ENCODE measurements at places on chromosomes 11 and 22.

- DNase-seq, result no peak
Observed at GRCh38 chr11:34595960-34596644, 24.8 kb upstream of the EHF start.

DNA sequence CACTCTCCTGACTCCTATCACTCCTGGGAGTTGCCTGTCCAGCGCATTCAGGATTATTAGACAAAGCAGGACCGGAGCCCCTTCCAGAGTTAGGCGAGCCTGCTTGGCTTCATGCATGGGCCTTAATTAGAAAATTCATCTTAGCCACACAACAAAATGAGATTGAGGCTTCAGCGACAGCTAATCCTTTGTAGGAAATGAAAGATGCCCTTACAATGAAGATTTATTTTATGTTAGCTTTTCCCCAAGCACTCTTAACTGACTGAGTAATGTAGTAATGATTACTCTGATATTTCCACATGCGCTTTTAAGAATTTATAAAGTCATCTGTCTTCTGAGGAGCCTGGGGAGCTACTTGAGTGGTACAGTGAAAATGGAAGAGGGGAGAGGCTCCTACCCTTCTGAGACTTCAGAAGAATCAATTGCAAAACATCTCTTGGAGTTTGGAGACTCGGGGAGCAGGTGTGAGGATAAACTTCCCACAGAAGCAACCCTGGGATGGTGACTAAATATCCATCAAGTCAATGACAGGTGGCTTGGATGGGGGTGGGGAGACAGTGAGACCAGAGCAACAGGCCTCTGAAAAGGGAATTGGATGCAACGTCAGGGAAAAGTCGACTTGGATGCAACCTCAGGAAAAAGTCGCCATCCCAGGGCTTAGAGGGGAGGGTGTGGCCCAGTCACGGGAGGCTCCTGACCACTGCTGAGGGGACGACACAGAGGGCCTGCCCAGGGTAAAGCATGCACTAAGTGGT lies 434.5 kb upstream of the B3GAT1 start:
- no peak for DNase-seq

DNA sequence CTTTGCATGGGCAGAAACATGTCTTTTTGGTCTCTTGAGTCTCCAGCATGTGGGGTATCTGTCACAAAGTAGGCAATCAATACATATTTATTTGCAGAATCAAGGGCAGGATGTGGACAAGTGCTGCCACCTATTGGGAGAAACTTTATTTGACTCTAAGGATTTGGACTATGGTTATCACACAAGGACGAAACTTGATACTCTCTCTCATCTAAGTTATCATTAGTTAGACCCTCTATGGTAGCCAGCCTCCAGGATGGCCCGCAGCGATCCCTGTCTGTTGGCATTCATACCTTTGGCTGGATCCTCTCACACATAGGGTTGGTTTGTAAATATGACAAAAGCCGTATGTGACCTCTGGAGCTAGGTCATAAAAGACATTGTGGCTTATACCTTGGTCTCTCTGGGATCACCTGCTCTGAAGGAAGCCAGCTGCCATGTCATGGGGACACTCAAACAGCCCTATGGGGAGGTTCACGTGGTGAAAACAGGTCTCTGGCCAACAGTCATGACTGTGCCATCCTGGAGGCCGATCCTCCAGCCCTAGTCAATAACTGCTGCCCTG lies 1.1 kb upstream of the FBXO7 start:
- DNase-seq, result peak; percentile 49

DNA sequence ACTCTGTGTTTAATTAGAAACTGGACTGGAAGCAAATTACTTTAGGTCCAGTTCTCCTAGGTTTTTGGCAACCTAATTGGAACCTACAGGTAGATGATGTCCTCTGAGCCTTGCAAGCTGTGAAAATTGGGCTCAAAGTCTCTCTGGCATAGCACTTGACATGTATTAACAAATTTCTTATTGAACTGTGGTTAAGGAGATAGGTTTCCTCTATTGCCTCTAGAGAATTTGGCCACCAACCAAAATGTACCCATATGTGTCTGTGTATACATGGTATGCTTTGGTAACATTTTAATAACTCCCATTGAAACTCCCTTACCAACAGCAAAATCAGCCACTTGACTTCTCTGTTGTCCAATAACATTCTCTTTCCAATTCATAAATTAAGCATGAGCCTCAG lies at the start of gene OR4D10:
Gene OR4D10, plus strand, starts transcription at position 301 of the 400 bp plus-strand sequence. CDS start 4,115 bp downstream, outside the sequence.
- DNase-seq, result no peak

- DNase-seq, result no peak
Observed at GRCh38 chr11:15313862-15314261, 199.1 kb downstream of the INSC start.

DNA sequence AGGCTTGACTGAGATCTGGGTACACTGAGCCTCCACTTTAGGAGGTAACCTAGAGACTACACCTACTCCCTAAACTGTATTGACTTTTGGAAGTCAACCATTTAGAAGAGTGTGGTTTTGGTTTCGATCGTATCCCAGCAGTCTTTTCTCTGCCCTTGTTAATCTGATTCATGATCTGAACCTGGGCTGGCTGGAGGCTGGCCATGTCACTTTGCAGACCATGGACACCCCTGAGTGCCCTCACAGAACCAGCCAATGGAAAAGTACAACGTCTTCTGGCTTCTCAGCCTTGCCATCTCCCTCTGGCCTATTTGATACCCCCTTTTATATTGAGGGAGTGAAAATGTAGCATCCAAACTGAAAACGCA lies 10.8 kb downstream of the EHF start:
- DNase-seq, result no peak

DNA sequence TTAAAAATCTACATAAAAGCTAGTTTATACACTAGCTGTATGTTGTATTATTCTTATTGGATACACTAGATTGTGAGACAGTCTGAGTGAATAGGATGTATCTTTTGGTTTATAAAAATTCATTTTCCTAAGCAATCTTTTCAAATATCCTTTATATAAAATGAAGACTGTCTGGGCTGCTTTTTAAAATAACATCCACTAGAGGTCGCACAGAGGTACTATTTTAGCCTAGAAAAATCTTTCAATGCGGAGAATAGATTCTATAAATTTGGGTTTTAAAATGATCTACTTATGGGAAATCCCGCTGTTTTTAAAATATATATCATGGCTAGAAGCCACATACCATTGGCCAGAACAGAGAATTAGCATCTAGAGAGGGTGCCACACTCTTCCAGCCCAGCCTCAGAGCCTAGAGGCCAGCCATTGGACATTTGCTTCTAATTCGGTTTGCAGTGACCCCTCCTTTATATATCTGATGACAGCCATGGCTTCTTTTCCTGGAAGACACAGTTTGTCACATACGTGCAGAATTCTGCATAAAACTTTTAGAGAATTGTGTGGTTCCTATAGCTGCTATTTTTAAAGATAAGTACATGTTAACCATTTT lies 7.3 kb downstream of the C11orf97 start:
- DNase-seq, result peak; percentile 45

DNA sequence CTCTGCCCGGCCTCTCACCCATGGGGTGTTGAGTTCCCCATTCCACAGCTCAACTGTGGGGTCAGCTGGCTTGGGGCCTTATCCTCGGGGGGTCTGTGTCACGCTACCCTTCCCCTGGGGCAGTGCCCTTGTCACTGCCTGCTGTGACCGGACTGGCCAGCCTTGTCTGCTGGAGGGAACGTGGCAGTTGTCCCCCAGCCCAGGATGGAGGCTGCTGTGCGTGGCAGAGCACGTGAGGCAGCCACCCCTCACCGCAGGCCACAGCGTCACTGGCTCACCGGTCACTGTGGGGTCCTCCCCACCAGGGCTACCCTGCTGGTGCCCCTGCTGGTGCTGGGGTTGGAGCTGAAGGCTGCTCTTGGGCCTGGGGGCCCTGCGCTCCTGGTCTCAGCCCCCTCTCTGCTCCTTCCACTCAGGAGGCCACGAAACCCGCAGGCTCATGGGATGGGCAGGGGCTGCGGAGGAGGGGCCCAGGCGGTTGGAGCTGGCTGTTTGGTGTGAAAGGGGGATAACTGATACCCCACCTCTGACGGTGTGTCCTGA lies 13.4 kb downstream of the BRSK2 start:
- DNase-seq, result no peak

DNA sequence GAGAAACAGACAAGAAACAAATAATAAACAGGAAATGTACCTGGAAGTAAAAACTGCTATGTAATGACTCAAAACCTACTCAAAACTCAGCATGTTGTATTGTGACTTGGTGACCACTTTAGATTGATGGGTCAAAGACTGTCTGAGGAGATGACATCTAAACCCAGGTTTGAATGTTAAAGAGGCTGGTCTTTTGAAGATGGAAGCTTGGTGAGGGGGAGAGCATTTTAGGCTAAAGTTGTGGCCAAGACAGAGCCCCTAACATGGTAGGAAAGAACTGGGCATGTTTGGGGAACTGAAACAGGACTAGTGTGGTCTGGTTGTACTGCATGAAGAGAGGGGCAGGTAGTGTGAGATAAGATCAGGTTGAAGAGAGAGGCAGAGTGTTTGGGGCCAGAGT lies 85.3 kb upstream of the MYO18B start:
- DNase-seq, result no peak

- no peak for DNase-seq
Observed at GRCh38 chr11:85665733-85666132, 804 bp upstream of the CREBZF start.

GRCh38 chr11:77063407-77063806 lies 3.4 kb upstream of the CAPN5 start:
- no peak for DNase-seq

- no peak for DNase-seq
Observed at GRCh38 chr22:17978027-17978426, 46.3 kb downstream of the MICAL3 start.

DNA sequence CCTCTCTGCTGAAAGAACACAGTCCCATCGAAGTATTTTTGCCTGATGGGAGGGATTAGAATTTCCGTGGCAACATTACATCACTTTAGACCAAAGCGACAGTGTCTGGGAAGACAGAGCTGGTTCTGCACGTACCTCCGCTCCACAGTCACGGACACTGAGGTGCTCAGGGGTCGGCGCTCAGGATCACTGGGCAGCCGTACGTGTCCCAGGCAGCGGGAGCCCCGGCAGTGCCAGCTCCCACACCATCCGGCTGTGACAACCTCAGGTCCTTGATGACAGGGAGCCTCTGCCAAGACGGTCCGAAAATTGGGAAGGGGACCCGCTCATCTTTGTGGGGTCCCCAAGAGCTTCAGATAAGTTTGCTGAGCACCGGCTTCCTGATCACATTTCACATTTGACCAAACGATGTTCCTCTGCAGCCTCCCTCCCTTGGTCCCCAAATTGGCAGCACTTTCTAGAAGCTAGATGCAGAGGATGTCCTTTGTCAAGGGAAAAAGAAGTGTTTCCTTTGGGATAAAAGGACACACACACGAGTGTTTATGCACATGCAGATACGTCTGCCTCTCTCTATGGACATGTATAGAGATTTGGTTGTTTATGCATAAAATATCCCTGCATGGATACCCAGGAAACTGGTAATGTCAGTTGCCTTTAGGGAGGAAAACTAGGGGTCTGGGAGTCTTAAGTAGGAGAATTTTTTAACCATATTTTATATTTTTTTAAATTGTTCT lies 61.6 kb upstream of the LINC01488 start:
- no peak for DNase-seq

- DNase-seq, result no peak
Observed at GRCh38 chr22:50302041-50302541, 5.4 kb downstream of the PLXNB2 start.

- DNase-seq, result no peak
Observed at GRCh38 chr11:36193290-36193619, 96.0 kb downstream of the COMMD9 start.

GRCh38 chr11:12187399-12187798 lies 77.0 kb downstream of the MICAL2 start:
- no peak for DNase-seq

GRCh38 chr11:131070365-131070764 lies 154.1 kb upstream of the SNX19 start:
- DNase-seq, result no peak

DNA sequence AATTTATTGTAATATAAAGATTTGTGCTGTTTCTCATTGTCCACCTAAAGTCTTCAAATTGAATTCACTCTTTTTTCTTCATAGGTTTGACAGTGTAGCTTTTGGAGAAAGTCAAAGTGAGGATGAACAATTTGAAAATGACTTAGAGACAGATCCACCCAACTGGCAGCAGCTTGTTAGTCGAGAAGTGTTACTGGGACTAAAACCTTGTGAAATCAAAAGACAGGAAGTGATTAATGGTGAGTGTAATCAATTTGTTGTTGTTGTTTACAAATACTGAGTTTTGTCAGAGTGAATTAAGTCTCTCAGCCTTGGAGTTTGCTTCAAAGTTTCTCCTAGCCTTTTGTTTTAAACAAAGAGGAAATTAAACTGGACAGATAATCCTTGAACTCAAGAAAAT lies 53.6 kb upstream of the GRIK4 start:
- no peak for DNase-seq

- DNase-seq, result no peak
Observed at GRCh38 chr11:110126936-110127335, 33.7 kb downstream of the ZC3H12C start.

- DNase-seq, result no peak
Observed at GRCh38 chr22:26599505-26599904, 9.6 kb upstream of the TPST2 start.

DNA sequence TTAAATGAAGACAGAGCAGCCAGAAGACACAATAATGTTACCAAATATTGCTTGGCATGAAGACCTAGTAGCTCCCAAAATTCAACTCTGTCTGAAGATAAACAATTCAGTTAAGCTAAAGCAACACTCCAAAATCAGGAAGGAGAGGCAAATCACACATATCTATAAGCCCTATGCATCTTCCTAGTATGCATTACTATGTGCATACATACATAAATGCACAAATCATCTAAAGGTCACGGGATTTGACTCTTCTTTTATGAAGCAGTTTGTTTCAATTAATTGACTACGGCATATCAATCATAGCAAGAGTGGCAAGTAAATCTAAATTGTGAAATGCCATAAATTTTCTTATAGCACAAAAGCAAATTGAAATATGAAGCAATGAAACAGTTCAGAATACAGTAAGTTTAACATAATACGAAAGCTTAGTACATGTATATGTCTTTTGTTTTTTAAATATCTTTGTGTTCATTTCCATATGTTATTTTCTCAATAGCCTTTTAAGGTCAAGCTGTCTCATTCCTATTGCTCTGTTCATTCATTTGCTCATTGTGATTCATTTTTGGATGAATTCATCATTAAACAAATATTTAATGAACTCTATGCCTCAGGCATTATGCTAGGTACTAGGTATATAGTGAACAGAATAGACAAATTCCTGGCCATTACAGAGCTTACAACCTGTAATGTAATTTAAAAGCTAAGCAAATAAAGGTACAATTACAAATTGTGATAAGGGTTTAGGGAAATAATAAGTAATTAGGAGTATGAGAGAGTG lies 540.5 kb downstream of the DLG2 start:
- DNase-seq, result no peak

GRCh38 chr22:41445129-41446056 lies 1.2 kb downstream of the TOB2 start:
- peak; percentile 21 for DNase-seq

GRCh38 chr11:110172468-110173065 lies 79.4 kb downstream of the ZC3H12C start:
- no peak for DNase-seq

DNA sequence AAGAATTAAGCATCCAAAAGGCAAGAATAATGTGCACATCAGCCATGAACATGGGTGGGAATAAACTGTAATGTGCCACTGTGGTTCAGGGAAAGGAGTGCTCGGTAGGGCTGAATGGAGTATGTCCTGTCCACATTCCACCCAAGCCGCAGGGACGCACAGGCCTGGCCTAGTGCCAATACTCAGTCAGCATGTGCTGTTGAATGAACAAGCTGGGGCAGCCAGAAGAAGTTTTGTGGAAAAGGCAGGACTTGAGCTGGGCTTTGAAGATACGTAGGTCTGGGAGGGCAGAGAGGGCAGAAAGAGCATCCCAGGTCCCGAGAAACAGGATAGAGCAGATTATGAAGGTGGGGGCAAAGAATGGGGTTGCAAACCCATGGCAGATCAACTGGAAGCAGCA lies 60.0 kb upstream of the PLET1 start:
- peak; percentile 31 for DNase-seq

Data from muscle of arm (tissue), 14 donors.